AG08396 (cell line): ENCODE measurements at places on chromosomes 2 and 18.

DNA sequence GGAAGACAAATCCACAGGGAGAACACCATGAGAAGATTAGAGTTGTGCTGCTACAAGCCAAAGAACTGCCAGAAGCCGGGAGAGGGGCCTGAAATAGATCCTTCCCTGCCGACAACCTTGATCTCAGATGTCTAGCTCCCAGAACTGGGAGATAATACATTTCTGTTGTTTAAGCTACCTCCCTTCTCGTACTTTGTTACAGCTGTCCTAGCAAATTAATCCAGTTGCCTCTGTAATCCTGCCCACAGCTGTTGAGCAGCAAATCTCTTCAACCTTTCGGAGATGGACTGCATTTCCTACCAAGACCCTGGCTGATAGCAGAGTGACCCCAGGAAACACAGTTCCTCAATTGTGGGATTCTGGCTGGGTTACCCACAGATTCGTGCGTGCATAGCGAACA is 2.6 kb upstream of the TBC1D8 start:
- no peak for DNase-seq

DNA sequence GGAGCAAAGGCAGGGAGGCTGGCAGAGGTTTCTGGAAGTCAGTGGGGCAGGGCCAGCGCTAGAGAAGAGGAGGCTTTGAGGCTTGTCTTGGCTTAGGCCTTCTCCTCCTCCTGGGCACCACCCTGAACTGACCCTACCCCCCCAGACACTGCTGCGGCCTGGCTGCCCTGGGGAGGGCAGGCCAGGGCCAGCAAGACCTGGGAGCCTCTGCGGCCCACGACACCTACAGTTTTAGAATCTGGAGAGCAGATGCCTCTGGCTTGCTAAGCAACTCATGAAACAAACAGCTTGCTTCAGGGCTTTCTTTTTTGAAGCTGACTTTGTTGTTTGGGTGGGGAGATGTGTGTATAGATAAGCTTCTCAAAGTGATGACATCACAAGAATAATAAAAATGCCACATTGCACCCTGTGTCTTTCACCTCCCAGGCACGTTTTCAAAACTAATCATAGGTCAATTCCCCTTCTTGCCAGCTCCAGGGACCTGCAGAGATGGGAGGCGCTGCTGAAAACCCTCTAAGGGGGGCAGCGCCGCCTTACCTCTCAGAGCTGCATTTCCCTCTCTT is 46.2 kb upstream of the SMAD7 start:
- DNase-seq = peak; percentile 46

- no peak for DNase-seq
Measured at GRCh38 chr2:68776124-68776523, 41.5 kb downstream of the ARHGAP25 start.

DNA sequence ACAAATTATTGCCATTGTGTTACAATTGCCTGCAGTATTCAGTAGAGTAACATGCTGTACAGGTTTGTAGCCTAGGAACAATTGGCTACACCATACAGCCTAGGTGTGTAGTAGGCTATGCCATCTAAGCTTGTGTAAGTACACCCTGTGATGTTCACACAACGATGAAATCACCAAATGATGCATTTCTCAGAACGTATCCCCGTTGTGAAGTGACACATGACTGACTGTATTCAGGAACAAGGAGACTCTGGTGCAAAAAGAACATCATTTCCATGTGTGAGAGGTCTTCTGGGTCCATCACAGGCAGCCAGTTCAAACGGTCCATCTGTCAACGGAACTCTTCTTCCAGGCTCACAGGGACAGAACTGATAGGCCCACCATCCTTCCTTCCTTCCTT is 263.7 kb downstream of the ANAPC1 start:
- no peak for DNase-seq
